Stimulated activated CD8-positive, alpha-beta memory T cell treated with anti-CD3 and anti-CD28 coated beads, Interleukin-15, amount 100 ng/mL, for 4 hours (primary cell): ENCODE measurements at places on chromosomes 6 and 20.

DNA sequence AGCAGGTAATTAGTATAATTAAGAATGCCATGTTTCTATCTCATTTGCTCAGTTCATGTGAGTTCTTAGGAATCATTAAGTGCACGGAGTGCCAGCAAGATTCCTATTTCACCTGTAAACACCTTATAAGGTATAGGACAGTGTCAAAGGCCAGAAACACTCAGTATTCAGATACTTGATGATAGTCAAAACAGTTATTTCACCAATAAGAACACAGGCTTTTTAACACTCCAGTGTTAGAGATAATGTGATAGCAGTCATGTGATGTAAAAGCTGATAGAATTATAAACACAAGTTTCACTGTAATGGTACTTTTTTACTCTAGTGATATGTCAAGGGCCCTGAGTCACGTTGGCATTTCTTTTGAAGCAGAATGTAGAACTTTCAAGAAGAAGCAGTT lies at the start of gene GPRC6A:
TSS of gene GPRC6A (minus strand) at position 101 of the 400 bp plus-strand sequence. CDS start at position 31, 70 bp downstream.
- no peak for DNase-seq

DNA sequence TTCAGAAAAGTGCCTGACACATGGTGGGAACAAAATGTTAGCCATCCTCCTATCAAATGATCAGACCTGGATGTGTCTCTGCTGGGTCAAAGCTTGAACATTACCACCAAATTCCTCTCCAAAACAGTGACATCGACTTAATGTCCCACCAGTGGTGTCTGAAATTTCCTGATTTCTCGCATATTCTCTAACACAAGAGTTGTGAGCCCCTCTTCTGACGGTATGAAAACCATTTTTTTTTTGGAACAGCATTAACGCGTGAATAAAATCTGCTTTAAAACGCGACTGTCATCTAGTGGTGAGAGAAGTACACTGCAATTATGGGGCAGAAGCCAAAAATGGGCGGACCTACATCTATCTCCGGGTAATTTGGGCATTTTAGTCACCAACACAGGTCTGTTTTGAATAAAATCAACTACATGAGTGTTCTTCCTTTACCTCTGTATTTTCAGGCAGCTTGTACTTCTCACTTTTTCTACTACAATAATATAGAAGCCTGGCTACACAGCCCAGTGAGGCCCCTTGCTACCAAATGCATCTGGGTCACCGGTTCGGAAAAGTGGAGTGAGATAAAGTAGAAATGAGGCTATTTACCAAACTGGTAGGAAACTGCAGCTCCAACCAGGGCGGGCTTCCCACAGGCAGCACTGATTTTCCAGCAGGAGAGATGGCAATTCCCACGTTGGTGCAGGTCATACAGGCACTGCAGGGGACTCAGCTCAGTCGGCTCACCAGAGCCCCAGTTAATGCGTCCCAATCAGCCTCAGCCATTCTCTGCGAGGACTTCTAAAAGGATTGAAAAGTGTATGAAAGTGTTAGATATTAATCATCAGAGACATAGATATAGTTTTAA lies 27.4 kb downstream of the MGME1 start:
- DNase-seq: no peak

DNA sequence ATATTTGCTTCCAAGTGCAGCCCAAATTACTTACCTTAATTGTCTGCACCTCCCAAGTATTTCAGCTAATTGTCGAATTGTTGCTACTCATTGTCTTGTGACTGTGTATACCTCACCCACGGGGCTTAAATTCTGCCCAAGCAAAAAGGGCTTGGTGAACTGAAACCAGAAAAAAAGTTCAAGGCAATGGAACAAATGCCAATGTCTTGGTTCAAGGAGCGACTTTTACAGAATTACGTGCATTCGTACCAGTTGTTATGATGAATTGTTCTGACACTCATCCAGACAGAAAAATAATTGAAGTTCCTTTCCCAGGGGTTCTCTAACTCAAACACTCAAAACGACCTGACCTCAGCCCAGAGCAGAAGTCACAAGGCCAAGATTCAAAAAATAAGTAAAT lies 13.9 kb upstream of the PXDC1 start:
- DNase-seq: no peak

DNA sequence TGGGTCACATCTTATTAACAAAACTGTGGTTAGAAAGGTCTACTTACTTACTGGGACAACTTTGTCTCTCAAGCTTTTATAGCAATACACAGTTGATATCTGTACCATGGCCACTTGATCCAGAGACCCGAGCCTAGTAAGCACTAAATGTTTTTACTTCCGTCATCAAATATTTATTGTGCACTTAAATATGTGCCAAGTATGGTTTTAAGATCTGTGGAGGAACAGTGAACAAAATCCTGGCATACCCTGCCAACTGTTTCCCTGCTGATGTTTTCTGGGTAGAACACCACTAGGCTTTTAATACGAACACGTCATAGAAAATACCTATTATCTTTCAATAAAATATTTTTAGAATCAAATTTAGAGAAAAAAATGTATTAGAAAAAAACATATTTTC lies 574.8 kb downstream of the HACE1 start:
- DNase-seq: no peak

- peak; percentile 47 for DNase-seq
Measured at GRCh38 chr20:380763-381580, 412 bp downstream of the TRIB3 start.

- no peak for DNase-seq
Measured at GRCh38 chr20:41247523-41248367, 69.8 kb downstream of the ZHX3 start.

- no peak for DNase-seq
Measured at GRCh38 chr6:80974579-80974978, 777.9 kb downstream of the TENT5A start.

DNA sequence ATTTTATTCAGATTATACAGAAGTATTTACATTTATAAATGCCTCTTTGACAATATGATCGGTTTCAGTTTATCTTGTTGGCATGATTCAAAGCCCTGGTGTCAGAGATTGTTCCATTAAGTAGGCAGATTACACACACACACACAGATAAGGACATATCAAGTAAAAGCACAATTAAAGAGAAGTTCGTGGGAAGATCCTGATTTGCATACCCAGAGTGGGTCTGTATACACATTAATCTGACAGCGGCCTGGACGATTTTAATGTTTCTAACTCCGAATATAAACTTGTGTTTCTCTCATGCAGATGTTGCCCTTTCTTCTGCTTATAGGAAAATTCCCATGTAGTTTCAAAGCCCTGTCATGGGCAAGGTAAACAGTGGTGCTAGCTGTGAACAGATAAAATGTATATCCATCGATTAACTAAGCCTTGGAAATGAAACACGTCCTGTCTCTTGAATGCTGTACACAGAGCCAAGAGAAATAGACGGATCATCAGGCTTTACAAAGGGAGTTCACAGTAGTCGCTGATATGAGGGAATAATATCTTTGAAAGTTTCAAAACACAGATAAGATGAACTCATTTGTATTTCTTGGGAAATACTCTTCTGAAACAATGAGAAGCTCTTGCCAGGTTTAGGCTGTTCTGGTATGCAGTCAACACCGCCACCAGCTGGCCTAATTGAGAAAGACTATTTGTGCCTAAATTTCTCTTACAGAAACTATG lies 108.2 kb upstream of the GMDS start:
- no peak for DNase-seq

DNA sequence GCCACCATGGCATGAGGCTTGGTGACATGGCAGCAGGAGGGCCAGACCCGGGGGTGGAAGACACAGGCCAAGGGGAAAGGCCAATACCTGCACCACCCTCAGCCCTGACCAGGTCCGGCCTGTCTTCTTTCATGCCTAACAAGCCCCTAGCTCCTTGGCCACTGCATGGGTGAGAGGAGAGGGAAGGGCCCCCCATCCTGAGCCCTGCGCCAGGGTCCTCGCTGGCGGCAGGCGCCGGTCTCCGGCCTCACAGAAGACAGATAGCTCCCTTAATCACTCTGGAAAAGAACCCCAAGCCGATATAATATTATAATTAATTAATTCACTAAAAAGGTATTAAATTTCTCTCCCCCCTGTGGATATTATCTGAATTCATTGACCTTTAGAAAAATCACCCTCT lies 41.4 kb downstream of the MDFI start:
- DNase-seq: no peak

DNA sequence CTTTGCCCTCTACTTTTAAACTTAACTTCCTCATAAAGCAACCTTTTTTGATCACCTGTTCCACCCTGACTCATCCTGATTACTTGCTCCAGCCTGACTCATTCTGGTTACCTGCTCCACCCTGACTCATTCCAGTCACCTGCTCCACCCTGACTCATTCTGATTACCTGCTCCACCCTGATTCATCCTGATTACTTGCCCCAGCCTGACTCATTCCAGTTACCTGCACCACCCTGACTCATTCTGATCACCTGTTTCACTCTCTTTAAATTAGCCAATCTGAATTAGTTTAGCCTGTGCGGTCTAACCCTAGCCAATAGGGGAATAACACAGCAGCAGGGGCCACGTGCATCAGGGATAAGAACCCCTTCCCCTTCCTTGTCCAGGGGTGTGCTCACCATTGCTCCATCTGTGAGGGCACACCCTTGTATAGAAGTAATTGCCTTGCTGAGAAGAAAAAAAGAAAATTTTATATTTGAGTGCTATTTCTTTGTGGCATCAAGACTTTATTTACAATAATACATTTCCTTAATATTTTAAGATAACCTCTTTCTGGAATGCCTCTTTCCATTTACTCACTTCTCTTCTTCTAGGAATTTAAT lies 17.9 kb downstream of the HLA-G start:
- DNase-seq: no peak

DNA sequence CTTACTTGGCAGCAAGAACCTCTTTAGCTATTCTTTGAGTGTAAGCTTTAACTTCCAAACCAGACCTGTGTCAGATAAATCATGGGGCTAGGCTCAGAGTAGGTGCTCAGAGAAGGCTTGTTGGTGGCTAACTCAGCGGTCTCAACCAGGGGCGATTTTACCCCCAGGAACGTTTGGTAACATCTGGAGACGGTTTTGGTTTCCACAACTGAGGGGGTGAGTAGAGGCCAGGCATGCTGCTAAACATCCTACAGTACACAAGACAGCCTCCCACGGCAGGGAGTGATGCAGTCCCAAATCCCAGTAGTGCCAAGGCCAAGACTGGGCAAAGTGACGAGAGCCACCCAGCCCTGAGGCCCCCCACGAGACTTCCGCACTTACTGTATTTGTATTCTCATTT lies 59.2 kb downstream of the RAB44 start:
- DNase-seq: no peak

- DNase-seq: no peak
Measured at GRCh38 chr6:81561071-81561564, 191.4 kb downstream of the TENT5A start.

DNA sequence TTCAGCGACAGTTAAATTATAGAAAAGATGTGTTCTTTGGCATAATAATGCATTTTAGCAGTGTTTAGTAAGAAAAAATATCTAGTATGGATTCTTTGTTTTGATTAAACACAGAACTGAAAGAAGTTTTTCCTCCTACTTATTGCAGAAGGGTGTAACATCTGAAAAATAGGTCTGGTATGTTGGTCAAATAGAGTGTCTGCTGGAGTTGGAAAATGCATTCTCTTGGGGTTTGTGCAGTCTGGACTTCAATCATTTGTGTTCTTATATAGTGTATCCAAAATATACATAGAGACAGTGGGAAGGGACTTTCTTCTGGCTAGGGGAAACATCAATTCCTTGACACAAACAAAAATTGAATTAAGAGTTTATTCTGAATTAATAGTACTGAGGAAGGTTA lies 132.4 kb upstream of the MAN1A1 start:
- no peak for DNase-seq

GRCh38 chr20:8749986-8750385 lies 318.9 kb upstream of the PLCB4 start:
- no peak for DNase-seq

GRCh38 chr6:50025258-50025657 lies 3.5 kb upstream of the DEFB110 start:
- DNase-seq: no peak

GRCh38 chr6:167424060-167424673 lies 99.3 kb downstream of the TTLL2 start:
- DNase-seq: no peak

DNA sequence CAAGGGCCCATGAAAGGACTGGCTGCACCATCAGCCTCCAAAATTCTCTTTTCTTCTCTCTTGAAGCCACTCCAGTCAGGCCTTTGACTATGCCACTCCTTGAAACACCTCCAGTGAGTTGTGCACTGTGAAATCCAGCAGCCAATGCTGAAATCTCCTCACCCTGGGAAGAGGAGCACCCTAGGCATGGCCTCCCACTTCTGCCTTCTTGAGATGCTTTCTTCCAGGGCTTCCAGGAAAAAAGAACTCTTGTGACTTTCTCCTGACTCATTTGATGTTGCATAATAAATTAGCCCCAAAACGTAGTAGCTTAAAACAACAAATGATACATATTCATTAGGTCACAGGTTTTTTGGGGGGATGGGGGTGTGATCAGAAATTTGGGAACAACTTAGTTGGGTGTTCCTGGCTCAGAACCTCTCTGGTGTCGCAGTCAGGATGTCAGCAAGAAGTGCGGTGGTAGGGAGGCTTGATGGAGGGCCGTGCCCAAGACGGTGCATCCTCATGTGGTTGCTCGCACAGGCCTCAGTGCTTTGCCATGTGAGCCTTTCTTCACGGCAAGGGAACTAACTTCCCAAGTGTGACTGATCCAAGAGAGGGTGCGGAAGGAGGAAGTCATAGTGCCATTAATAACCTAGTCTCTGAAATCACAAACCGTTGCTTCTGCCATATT lies 12.1 kb downstream of the NCR2 start:
- no peak for DNase-seq

GRCh38 chr6:17845598-17845997 lies 138.9 kb upstream of the NUP153 start:
- DNase-seq: no peak

DNA sequence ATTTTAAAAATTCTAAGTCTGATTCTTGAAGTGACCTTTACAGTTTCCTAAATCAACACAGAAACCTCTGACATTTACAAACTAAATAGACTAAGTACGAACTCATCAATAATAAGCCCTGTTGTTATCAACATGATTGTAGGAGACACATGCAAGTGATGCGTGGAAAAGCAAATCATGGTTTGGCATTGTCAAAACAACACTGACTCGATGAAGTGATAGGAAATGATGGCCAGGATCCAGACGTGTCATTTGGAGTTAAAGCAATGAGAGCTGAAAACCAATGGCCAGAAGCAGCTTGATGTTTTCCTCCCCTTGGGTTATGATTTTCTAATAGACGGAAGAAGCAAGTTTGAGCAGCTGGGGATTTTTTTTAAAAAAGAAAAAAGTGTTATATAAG lies 117.4 kb upstream of the FAM184A start:
- no peak for DNase-seq

- DNase-seq: no peak
Measured at GRCh38 chr6:138598562-138599173, 99.4 kb upstream of the NHSL1 start.

GRCh38 chr6:128570680-128571063 lies 50.3 kb upstream of the PTPRK start:
- no peak for DNase-seq

- DNase-seq: no peak
Measured at GRCh38 chr6:27066381-27066780, 181.1 kb upstream of the PRSS16 start.

GRCh38 chr6:54112151-54112650 lies 958 bp downstream of the MLIP start:
- DNase-seq: no peak

- no peak for DNase-seq
Measured at GRCh38 chr6:165308926-165309731, at the start of gene C6orf118. TSS of gene C6orf118 (minus strand) at chr6:165309605. CDS start at chr6:165309586, 19 bp downstream.

GRCh38 chr6:33237741-33238140 lies 29.4 kb downstream of the RING1 start:
- DNase-seq: no peak

GRCh38 chr6:104344223-104344622 lies 515.5 kb downstream of the HACE1 start:
- DNase-seq: no peak

GRCh38 chr6:120108061-120108795 lies 758.7 kb upstream of the MAN1A1 start:
- DNase-seq: no peak
